ENCODE measurements at places on chromosomes 4 and X. TPM values are rescaled to one million over a fixed set of nuclear protein-coding genes. Genes with fewer than 3 reads are reported as not detected.

The ARHGAP6 gene
- total RNA-seq, result 10.1 TPM

The AMOT gene
- 23.0 TPM for total RNA-seq

The PABPC1L2B gene
- total RNA-seq, result not detected

The TRIM60 gene
- total RNA-seq, result not detected

The FGF2 gene
- total RNA-seq, result 33.0 TPM

The PDLIM3 gene
- total RNA-seq, result 181 TPM

The YIPF7 gene
- total RNA-seq, result 0.73 TPM

The GYG2 gene
- total RNA-seq, result 23.1 TPM

The GRIA3 gene
- total RNA-seq, result 1.9 TPM

The DCHS2 gene
- total RNA-seq, result 2.8 TPM

The CXCL1 gene
- total RNA-seq, result 0.80 TPM
